ENCODE measurements at places on chromosomes 5 and 9.

GRCh38 chr5:135600971-135601381 is 22.2 kb upstream of the CXCL14 start:
- no peak for DNase-seq

- DNase-seq: no peak
Measured at GRCh38 chr9:83242066-83242465, 179.1 kb upstream of the RASEF start.

DNA sequence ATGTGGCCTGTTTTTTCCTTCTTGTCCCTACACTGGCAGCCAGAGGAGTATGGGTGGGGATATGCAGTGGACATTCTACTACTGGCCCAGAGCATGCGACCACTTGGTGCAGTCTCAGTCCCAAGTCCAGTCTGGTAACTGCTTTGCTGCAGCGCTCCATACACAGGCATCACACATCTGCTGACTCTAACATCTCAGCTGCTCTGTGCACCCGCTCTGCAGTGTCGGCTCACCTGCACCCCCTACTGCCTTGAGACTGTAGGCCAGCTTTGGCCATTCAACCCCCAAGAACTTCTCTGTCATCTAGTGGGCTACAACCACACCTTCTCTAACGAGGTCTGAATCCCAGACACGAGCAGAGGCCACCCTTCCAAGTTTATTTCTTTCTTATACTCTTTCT is 46.4 kb upstream of the SLCO6A1 start:
- DNase-seq: no peak

DNA sequence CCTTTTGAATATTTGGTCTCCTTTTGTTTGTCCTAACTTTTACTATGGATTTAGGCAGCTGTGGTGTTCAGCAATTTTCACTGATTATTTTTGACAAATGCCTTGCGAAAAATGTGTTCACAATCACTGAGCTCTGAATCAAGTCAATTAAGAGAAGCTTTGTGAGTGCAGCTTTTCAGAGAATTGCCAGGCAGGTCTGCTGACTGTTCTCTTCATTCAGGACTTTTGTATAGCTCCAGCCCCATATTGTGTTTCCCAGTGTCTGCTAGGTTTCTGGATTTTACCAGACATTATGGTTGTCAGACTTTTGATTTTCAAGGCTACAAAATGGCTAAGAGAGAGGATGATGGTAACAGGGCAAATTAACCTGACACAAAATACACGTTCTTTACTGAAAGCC is 1055.9 kb downstream of the CDH18 start:
- no peak for DNase-seq

GRCh38 chr9:127498298-127498697 is 47.0 kb downstream of the LRSAM1 start:
- DNase-seq: no peak

DNA sequence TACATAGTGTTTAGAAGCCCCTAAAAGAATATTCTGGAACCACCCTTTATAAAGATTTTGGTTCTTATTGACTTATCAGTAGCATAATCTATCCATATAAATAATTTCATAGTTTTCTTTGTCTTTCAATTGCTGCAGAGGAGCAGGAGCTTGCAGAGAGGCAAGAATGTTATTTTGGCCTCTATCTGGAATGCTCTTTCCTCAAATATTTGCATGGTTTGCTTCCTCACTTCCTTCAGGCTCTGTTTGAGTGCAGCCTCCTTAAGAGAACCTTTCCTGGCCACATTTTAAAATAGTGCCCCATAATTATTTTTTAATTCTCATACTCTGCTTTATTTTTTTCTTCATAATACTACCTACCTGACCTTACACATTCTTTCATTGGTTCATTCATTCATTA is 1.5 kb downstream of the C5 start:
- DNase-seq: no peak

GRCh38 chr9:129509533-129509928 is 111.4 kb downstream of the C9orf50 start:
- DNase-seq: no peak

GRCh38 chr9:95249986-95250385 is 67.5 kb downstream of the FANCC start:
- DNase-seq: no peak

DNA sequence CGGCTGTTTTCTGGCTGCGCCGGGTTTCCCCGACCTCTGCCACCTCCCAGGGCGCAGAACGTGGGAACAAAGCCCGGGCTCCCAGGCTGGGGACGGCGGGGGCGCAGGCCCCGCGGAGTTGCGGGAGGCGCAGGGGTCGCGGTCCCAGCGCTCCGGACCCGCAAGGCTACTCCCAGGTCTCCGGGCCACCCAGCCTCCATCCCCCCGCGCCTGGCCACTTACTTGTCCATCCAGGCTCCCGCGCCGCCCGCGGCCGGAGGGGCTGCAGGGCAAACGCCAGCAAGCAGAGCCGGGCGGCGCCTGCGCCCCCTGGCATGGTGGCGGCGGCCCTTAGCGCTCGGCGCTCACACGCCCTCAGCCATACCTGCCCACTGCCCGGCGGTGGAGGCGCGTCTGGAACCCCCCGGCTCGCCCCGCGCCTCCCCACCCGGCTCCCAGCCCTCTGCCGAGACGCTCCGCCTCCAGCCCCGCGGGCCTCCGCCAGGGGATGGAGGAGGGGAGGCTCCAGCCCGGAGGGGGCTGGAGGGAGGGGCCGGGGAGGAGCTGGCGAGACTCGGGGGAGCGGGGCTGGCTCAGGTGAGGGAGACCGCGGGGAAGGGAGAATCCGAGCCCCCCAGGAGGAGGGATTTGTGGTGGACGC is at the start of gene ADAM19:
Gene ADAM19 (minus strand): TSS at position 395 of the 640 bp plus-strand sequence. CDS start 79 bp downstream, at position 316.
- DNase-seq: no peak

Measured in amygdala (tissue), 56 donors.